ENCODE measurements at places on chromosomes 2 and 18. TPM values are rescaled to one million over a fixed set of nuclear protein-coding genes. Genes with fewer than 3 reads are reported as not detected.

DNA sequence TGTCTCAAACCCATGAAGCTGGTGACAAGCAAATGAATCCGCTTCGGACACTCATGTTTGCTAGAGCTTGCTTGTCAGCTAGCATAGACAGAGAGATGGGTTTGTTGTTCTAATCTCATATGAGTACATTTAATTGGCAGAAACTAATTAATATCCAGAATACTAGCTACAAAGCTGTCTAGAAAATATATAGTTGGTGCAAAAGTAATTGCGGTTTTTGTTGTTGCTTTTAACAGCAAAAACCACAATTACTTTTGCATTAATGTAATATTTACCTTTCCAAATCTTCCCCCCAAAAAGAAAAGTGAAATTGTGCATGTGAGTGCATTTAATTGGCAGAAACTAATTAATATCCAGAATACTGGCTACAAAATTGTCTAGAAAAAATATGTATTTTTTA, 1115.2 kb downstream of the TDRD15 start:
- no peak for DNase-seq

Gene SP3
- total RNA-seq, result 166 TPM

Gene ARHGAP28
- total RNA-seq, result not detected

GRCh38 chr2:164621764-164622105, 453 bp upstream of the GRB14 start:
- no peak for DNase-seq

GRCh38 chr2:129722306-129723019, 257.0 kb upstream of the RAB6C start:
- no peak for DNase-seq

GRCh38 chr2:179107737-179108136, 57.8 kb upstream of the CCDC141 start:
- no peak for DNase-seq

- no peak for DNase-seq
Measured at GRCh38 chr2:68715353-68716041, 19.1 kb upstream of the ARHGAP25 start.

DNA sequence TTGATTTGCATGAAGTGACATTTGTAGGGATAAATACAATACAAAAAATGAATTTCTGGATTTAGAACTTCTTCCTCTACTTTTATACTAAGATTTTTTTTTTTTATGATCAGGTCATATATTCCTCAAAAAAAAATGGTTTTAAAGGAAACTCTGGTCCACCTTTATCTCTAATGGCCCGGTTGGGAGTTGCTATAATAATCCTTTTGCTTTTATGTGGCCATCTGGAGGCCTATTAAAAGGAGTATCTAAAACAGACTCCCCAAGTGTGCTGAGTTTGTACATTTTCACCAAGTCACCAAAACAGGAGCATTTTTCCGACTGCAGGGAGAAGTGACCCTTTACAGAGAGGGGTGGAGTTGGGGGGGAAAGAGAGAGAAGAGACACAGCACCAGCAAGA, 329.2 kb upstream of the FIGN start:
- DNase-seq, result no peak

Gene CNGA3
- total RNA-seq, result not detected

Gene GPR35
- 7.1 TPM for total RNA-seq

- no peak for DNase-seq
Measured at GRCh38 chr2:30465171-30465545, 18.1 kb downstream of the LCLAT1 start.

GRCh38 chr2:203893840-203894239, 26.3 kb downstream of the CTLA4 start:
- DNase-seq, result no peak

- DNase-seq, result no peak
Measured at GRCh38 chr2:54411801-54412354, 44.2 kb upstream of the SPTBN1 start.

DNA sequence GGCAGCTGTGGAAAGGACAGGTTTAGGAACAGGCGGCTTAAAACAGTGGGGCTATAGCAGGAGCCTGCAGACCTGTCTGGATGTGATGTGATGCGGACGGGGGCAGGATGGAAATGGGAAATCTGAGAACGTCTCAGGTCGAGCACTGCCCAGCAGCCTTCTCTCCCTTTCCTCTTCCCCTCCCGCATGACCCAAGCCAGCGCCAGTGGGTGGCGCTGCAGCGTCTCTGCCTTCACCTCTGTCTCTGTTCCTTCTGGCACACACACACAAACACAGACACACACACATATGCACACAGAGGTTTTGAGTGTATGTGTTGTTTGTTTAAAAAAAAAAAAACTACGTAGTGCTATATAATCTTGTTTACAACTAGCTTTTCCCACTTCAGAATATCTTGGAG, 82.0 kb upstream of the SLC66A3 start:
- no peak for DNase-seq

DNA sequence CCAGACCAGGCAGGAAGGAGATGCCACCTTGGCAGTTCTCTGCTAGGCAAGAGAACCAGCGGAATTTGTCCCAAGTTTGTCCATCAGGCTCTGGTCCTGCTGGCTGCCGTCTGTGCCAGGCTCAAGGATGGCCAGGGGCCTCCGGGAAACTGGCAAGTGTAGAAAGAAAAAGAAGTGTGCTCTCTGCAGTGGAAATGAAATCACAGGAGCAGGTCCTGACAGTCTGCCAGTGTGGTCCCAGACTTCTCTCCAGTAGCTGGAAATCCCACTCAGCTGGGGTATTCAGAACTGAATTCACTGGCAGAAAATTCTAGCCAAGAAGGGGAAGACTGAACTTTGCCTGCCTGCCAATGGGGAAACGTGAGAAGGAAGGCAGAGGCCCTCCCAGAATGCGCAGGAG, 91.0 kb downstream of the STPG4 start:
- no peak for DNase-seq

- no peak for DNase-seq
Measured at GRCh38 chr2:241655516-241656189, 18.2 kb downstream of the ATG4B start.

GRCh38 chr2:241678784-241679540, 7.7 kb downstream of the DTYMK start:
- DNase-seq, result no peak

- DNase-seq, result no peak
Measured at GRCh38 chr2:9653485-9654271, 22.9 kb upstream of the YWHAQ start.

DNA sequence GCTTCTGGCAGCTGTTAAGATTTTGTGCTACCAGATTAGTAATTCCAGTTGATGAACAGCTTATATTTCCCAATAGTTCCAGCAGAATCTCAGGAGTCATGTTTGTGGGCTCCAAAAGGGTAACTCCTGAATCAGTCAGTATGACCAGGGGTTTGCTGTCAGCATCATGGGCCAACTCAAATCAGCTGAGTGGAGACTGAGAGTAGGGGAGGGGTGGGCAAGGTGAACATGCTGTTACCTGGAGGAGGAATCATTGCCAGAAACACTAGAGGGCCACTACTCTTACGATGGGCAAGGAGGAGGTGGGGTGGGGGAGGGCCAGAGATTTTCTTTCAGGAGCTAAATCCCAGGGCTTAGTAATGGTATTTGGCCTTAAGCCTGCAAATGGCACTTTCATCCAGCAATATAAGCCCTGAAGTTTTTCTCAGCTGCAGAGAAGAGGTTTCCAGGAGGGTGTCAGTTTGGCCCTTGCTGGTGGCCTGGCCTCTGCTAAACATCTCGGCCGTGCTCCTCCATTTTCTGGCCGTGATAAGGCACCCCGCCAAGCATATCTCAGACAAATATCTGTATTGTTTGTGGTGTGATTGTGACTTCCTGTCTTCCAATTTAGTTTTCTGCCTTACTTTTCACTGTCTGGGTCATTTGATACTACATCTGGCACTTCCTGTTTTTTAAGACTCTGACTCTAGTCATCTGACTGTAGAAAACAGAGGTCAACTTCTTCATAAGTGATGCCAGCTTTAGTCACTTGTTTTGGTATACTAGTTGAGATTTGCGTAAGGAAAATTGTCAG, 120.5 kb upstream of the CXCR4 start:
- peak; percentile 63 for DNase-seq
